Renal pelvis (tissue), 12 donors: ENCODE measurements at places on chromosomes 1 and 21.

GRCh38 chr1:2585318-2586092 is 1.1 kb upstream of the PRXL2B start:
- DNase-seq = peak; percentile 61

- DNase-seq = no peak
These were observed 65.7 kb upstream of the SYT6 start for GRCh38 chr1:114219172-114219868.

DNA sequence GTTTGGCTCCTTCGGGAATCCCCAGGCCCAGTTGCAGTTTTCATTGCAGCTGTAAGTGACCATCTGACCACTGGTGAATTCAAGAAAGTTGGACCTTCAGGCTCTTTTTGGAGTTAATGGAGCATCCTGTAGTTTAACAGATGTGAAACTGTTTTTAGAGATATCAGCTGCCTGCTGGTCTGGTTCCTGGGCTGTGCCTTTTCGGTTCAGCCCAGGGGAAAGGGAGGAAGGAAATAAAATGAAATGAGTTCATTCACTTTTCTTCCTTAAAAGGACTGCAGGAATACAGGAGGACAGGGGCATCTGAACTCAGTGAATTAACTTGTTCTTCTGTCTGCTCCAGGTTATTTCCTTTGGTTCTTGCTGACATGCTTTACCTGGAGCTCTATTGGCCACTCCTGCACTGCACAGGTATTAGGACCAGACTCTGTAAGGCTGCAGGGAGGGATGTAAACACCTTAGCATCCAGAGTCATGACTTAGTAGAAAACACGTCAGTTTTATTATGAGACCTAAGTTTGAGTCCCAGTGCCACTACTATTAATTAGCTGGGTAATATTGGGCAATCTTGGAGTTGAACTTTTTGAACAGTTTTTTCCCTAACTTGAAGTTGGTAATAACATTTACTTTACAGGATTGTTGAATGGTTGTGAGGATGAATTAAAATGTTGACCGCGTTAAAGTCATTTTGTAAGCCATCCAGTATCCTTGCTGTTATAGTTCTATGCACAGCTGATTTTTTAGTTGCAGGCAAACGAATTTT is 83.6 kb downstream of the LRRC8D start:
- no peak for DNase-seq

DNA sequence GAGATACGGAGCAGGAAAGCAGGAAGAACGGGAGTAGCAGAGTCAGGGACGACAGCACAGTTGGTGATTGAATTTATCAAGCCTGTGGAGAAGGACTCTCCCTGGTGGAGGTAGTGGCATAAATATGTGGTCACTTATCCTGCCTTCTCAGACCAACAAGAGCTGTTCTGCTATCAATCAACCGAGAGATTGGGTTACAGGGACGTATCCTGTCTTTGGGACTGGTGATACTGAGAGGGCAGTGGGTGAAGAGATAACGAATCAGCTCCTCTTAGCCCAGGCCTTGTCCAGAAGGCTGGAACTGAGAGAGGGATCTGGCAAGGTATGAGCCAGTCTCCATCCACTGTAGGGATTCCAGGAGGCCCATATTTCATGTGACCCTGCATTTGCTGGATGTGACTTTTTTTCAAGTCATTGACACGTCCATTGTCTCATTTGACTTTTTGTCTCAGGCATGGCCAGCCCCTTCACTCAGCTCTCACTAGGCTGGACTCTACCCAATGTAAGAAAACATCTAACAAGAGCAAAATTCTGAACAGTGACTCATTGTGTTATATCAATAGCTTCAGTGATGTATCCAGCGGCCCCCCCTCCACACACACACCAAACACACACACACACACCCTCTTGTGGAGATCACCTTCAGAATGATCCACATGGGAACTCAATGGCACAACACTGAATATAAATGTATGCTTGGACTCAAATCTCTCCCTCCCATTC is 11.3 kb downstream of the C1orf116 start:
- no peak for DNase-seq

DNA sequence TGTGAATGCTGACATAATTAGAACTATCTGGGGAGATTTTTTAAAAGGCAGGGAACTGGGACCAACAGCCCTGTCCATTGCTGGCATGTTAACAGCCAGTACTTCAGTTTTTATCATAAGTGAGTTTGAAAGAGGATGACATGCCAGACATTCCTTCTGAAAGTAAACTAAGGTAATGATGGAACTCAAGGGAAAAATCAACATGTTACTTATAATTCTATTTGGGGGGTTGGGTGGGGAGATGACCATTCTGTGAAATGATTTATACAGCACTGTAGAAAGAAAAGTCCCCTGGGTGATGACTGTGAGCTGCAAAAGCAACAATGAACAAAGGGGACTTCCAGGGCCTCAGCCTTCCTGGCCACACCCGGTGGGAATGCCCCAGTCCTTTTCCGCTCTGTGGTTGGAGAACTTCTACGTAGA is 5.4 kb upstream of the LAMC2 start:
- DNase-seq = no peak

DNA sequence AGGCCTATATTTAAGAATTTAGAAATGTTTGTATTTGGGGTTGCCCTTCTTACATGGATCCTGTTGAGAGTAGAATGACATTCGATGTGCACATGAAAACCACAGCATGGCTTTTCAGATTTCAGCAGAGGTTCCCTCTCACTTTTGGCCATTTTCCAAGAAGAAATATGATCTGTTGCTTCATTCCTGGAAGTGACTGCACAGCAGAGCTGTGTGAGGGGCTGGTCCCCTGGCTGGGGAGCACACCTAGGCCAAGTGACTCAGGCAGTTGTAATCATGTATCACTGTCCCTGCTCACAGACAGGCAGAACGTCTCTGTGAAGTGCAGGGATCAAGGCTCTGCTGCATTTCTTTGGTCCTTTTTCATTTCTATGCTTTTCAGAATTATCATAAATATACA is 32.3 kb downstream of the AGT start:
- peak; percentile 53 for DNase-seq

DNA sequence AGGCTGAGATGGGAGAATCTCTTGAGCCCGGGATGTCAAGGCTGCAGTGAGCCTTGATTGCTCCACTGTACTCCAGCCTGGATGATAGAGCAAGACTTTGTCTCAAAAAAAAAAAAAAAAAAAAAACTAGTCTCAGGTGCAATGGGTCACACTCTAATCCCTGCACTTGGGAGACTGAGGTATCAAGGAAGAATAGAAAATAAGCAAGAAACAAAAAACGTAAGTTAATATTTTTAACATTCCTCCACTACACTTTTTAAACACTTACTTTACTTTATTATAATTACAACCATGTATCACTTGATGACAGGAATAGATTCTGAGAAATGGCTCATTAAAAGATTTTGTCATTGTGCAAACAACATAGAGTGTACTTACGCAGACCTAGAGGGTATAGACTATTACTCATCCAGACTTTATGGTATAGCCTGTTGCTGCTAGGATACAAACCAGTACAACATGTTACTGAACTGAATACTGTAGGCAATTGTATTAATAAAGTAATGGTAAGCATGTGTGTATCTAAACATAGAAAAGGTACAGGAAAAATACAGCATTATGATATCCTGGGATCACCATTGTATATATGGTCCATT is 1244.1 kb upstream of the ADGRL4 start:
- DNase-seq = no peak

DNA sequence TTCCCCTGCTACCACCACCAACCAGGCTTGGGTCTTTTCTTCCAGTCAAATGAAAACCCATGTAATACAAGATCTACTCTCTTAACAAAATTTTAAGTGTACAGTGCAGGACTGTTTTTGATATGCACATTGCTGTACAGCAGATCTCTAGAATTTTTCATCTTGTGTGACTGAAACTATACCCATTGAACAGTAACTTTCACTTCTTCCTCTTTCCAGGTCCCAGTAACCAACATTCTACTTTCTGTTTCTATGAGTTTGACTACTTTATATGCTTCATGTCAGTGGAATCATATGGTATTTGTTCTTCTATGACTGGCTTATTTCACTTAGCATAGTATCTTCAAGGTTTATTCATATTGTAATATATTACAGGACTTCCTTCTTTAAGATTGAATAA is 45.3 kb upstream of the PLPPR4 start:
- DNase-seq = no peak

GRCh38 chr1:7856345-7856744 is 3.5 kb upstream of the UTS2 start:
- peak; percentile 4 for DNase-seq

GRCh38 chr1:26376050-26376449 is 3.5 kb upstream of the ZNF683 start:
- DNase-seq = no peak

- no peak for DNase-seq
These were observed 211.9 kb upstream of the VAMP3 start for GRCh38 chr1:7558921-7559869.

GRCh38 chr1:164609089-164609488 is 50.1 kb downstream of the PBX1 start:
- no peak for DNase-seq

DNA sequence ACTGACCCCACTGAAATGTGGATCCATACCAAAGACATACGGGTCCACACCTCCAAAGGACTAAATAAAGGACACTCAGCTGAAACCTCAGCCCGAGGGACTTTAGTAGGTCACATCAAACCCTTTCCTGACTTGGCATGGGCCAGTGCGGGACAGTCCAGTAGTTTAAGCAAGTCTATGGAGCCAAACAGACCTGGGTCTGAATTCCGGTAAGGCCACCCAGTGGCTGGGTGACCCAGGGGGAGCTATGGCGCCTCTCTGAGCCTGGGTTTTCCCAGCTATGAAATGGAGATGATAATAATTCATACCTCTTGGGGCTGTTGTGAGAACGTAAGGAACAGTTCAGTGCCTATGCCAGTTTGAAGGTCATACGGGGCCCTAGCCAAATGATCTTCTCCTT is 36.2 kb upstream of the ZBTB40 start:
- no peak for DNase-seq

- DNase-seq = no peak
These were observed 159.5 kb upstream of the RNPC3 start for GRCh38 chr1:103365860-103366569.

GRCh38 chr1:84122780-84123382 is 21.2 kb upstream of the PRKACB start:
- peak; percentile 36 for DNase-seq

DNA sequence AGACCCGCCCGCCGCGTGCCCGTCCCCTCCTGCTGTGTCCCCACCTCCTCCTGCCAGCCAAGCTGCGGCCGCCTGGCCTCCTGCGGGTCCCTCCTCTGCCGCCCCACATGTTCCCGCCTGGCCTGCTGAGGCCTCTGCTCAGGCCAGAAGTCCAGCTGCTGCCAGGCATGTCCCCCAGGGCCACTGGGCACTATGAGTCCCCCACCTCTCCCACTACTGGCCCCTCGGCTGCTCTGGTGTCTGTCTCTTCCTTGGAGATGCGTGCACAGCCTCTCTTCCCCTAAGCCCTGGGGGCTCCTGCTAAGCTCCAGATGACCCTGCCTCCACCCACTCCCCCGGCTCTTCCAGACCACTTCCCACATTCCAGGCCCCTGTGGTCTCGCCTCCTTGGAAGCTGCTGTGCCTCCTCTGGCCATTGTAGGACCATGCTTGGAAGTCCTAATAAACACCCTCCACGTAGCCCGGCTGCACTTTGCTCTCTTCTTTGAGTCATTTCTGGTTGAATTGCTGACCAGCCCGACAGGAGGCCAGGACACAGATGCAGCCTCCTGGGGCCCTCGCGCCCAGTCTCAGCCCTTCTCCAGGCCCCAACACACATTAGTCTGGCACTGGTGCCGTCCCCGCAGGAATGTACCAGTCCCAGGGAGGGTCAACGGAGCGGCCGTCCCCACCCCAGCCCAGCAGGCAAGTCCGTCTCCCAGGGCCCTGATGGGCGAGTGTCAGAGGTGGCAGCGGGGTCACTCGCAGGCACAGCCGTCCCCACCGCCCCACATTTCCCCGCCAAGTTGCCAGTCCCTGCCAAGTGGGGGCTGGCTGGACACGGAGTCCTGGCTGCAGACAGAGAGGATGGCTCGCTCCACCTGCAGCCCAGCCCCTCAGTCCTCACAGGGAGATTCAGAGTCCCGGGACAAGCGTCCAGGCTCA is 1.1 kb downstream of the KRTAP10-12 start:
- no peak for DNase-seq

GRCh38 chr1:203843435-203843834 is 18.0 kb upstream of the SNRPE start:
- no peak for DNase-seq

DNA sequence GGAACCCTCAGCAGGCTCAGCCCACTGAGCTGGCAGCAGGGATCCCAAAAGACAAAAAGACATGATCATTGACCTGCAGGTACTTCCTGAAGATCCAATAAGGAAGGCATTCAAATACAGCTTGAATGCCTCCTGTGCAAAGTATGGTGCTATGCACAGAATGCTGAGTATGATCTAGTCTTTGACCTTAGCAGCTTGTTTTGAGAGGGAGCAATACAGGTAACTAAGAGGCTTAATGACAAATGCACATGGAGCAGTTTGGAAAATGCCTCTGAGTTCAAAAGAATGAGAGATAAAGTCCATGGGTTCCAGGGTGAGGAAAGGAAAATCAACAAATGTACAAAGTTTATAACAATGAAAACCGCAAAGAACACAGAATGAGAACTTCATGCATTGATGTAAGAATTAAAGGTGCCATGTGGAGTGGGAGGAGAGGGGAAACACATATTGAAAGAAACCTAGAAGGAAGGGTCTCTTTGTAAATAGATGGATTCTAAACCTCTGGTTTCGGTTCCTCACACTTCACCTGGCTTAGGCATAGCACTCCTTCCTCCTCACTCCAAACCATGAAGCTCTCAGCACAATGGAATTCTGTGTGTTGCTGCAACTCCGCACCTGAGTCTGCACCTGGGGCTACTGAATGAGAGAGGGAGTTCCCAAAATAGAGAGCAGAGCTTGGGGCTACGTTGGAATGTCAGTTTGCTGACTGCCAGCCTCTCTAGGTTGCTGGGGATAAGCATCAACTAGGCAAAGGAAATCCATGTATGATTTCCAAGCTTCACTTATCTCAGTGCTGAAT is 77.6 kb downstream of the PLXNA2 start:
- no peak for DNase-seq

DNA sequence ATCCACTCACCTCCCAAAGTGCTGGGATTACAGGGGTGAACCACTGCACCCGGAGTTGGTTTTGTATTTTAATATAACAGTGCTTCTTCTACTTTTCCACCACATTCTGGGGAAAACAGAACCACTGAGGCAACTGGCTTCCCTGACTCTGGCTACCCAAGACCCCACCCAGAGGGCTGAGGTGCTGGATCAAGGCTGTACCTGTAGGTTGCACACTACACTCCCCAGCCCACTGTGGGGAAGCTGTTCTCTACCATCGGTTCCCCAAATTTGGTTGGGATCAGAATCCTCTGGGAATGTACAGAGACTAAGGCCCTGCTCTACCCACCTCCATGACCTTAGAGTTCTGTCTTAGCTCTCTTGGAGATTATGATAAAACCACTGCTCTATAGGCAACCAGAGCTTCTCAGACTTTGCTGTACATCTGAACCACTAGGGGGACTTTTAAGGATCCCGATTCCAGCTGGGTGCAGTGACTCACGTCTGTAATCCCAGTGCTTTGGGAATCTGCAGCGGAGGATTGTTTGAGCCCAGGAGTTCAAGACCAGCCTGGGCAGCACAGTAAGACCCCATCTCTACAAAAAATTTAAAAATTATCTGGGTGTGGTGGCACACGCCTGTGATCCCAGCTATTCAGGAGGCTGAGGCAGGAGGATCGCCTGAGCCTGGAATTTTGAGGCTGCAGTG is 51.6 kb downstream of the GNG4 start:
- no peak for DNase-seq
